ENCODE measurements at places on chromosomes 7 and 10.

GRCh38 chr7:128090492-128090891, 59.3 kb upstream of the LRRC4 start:
- no peak for DNase-seq

DNA sequence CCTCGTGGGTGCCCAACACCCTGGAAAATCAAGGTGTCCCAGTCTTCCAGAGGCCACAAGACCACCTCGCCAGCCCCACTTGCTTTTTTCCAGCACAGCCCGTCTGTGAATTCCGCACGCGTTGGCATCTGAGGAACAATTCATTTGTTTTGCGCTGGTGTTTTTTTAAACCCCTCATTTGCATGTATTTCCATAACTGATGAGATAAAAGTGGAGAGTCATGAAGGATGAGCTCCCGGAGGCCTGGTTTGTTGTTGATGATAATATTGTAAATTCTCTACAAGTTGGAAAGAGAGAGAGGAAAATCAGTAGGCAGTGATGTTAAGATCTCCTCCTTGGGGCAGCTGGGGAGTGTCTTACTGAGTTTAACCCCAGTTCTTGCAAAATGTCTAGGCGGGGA, 34.6 kb downstream of the SLC29A3 start:
- DNase-seq = no peak

DNA sequence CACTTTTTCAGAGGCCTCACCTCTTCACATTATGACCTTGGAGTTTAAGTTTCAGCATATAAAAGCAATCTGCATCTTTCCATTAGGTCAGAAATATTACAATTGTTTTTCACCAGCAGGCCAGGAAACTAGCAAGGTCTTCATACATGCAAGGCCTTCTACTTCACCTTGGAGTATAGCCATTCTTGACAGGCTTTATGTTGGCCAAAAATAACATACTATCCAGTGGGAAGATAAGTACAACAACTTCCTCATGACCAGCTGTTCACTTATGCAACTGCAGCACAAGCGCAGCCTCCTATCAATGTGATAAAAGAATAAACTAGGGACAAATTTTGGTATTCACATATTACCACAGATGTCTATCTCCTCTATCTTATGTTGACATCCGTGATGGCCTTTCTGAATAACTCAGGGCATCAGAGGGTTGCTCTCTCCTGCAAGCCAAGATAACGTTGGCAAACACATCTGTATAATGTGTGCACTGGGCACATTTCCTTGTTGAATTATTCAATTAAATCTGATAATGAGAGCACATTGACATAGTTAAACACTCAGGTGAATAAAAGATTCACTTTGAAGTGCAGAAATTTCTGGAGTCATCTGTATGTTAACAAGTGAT, 239.8 kb downstream of the FZD1 start:
- DNase-seq = no peak

DNA sequence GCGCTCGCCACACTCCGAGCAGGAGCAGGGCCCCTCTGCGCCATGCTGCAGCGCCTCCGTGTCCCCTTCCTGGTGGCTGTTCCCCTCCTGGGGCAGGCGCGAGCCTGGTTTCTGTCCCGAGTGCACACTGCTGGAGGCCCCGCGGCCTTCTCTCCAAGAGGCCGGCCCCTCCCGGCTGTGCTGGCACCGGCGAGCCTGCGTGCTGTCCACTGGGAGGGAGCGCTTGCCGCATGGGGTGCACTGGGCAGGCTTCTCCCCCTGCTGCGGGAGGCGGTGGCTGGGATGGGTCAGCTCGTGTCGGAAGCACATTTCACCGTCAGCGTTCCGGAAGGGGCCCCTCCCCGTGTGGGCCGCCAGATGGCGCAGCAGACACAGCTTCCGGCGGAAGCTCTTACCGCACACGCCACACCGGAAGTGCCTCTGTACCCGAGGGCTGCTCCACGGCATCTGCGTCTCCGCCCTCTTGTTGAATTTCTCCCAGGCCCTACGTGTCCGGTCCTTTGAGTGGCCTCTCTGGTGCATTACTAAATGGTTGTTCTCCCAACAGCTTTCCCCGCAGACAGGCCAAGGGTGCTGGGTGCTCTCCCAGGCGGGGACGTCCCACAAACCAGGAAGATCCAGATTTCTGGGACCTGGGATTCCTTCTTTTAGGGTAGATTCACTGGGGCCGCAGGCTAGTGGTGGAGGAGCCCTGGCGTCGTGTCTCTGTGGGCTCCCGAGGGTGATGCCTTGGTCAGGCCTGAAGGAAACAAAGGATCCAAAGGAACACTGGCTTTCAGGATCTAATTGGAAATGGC, 18.7 kb downstream of the ZNF786 start:
- DNase-seq = peak; percentile 11

GRCh38 chr7:83876593-83876992, 227.7 kb upstream of the SEMA3E start:
- no peak for DNase-seq

- peak; percentile 30 for DNase-seq
These were observed 51.3 kb downstream of the PWWP2B start for GRCh38 chr10:132448248-132448731.

DNA sequence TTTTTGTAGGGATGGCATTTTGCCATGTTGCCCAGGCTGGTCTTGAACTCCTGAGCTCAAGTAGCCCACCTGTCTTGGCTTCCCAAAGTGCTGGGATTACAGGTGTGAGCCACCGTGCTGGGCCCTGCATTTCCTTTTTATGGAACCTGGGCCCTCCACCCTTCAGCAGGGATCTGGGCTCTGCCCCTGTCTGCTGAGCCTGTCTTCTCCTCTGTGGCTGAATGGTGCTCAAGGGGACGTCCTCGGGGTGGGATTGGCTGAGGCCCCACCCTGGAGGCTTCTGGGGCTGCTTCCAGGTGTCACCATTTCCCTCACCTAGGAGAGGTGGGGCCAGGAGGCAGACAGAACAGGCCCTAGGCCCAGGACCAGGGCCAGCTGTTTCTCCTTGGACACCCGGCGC, 18.4 kb downstream of the FAM241B start:
- DNase-seq = no peak

GRCh38 chr10:73888514-73888913, 14.2 kb upstream of the CAMK2G start:
- DNase-seq = no peak

DNA sequence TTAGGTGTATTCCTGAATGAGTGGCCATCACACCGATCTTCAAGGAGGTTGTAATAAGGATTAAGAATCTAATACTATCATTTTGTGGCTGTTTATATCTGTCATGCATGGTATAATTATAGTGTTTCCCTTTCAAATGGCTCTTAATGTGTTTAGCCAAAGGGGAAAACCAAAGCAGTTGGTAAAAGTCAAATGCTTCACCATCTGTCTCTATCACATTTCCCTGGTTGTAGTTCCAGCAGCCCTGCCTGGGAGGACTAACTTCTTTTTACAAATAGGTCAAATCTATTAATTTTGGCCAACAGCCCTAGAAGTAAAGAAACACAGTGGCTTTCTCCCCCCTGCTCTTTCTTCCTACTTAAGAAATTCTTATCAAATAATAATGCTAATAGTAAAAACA, 56.7 kb downstream of the ZNF365 start:
- DNase-seq = no peak

DNA sequence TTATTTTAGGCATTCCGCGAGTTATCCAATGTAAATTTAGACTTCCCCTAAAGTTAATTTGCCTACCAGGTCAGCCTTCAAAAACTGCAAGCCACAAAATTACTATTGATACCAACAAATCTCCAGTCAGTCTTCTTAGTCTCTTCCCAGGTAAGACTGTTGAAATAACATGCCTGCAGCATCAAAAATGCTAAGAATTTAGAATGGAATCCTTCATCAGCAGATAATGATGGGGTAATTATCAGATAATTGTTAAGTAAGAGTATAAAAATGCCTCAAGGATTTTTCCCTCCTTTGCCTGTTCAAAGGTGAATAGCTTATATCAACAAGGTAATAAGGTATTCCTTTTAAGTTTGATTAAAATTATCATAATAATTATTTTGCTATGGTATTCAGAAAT, 228.5 kb downstream of the BBS9 start:
- DNase-seq = no peak

DNA sequence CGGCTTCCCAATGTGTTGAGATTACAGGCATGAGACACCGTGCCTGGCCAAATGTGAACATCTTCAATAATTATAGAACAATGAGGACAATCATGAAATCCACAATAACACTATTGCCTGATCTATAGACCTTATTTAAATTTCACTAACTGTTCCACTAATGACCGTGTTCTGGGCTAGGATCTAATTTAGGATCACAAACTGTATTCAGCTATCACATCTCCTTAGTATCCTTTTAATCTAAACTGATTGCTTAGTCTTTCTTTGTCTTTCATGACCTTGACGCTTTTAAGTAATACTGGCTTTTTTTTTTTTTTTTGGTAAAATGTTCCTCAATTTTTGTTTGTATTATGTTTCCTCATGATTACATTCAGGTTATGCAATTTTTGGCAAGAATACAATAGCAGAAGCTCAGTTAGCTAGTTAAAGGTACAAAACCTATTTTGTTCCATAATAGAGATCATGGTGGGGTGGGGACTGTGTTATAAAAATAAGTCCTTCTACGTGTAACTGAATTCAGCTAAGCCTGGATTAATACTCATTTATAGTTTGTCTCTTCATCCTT, 158.4 kb downstream of the AOAH start:
- DNase-seq = no peak

DNA sequence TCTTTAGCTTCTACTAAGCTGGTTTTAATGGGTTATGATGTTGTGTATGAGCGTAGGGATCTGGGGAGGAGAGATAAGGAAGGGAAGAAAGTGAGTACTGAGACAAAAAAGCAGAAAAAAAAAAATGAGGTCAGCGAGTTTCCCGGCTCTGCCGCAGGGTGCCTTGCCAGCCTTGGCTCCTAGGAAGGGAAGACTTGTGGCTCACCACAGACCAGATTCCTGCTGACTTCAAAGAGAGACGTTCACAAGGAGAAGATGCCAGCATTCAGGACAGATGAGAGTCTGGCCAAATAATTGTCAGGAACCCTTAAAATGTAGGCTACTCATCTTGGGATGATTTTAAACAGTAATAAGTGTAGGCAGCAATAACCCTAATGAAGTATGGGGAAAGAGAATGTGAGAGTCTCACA, 11.4 kb upstream of the FAS start:
- DNase-seq = no peak

GRCh38 chr7:22316914-22317313, 40.0 kb downstream of the RAPGEF5 start:
- DNase-seq = no peak

DNA sequence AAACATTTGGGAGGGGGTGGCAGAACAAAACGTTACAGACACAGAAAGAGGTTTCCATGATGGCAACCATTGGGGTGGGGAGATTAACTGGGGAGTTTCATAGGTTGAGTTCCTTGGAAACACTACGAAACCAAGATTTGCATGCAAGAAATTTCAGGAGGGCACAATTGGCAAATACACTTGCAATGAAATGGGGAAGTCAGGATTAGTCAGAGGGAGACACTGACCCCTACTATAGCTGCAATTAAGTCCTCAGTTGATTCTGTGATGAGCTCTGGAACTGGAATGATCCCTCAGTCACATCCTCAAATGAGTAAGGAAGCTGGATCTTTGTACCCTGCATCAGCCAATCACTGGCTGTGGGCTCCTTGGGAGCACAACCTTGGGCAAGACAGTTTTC, 22.1 kb downstream of the CPEB3 start:
- no peak for DNase-seq

DNA sequence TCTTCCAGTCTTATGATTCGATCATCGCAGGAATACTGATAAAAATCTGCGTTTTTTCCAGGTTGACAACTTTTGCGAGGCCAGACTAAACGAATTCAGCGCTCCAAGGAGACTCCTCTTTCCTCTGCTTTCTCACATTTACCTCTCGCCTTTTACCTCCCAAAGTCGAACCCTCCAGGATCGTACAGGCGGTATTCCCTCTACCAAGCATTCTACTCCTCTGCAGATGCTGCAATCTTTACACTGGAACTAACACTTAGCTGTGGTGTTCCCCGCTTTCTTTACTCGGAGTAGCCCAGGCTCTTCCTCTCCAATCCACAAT, 449 bp downstream of the NUDT5 start:
- DNase-seq = no peak

DNA sequence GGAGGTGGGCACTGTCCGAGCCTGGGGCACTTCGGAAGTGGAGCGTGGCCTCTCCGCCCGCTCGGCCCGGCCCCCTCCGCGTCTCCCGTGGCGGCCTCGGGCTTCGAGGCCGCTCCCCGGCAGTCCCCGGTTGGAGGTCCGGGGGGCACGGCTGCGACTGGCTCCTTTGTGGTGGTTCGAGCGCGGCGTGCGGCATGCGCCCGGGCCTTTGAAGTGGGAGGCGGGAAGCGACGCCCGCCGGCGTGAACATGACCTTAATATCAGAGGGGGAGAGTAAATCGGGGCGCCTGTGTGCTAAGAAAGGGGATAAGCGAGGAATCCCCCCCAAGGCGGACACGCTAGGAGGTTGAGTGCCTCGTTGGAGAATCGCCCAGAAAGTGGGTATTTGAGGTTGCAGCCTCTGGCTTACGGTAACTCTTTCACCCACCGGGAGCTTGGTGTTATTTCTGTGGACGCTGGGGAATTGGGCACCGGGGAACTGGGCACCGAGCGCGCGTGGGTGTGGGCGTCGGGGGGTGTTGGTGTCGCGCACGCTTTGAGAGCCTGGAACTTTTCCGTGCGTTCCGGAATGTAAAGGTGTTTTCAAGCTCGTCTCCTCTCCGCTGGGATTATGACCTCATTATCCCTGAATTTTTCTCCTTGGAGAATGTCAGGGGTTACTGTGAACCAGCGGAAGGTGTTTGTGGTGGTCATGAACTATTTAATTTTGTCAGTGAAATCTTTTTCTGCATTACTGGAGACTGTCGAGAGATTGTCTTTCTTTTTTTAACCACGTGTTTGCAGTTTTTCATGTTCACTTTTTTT, 660 bp downstream of the SUV39H2 start:
- peak; percentile 25 for DNase-seq

- no peak for DNase-seq
These were observed 9.0 kb downstream of the TACR2 start for GRCh38 chr10:69407621-69408301.

DNA sequence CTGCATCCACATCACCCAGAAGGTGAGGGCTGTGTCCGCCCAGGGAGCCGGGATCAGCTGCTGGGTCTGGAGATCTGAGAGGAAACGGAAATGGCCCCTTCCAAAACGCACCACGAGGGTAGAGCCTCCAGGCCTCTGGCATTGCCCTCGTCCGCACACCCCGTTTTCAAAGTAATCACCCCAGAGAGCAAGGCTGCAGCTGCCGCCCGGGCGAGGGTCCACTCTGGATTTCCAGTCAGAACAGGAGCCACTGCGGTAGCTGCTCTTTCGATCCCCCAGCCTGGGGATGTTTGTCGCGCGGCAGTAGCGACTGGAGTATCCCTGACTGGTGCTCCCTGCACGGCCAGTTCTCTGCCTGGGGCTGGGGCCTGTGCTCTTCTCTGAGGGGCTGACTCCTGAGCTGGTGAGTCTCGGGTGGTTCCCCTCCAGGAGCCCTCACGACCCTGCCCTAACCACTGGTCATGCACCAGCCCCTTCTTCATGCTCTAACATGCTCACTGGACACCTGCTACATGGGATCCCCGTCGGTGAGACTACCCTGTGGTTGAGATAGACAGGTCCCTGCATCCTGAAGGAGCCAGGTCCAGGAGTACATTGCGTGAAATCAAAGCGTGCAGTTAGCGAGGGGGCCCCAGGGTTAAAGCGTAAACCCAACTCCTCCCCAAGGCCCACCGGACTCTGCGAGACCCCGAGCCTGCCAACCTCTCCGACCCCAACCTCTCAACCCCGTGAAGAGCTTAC, 99.2 kb downstream of the FOXL3 start:
- DNase-seq = no peak

Measured in activated T-cell treated with anti-CD3 and anti-CD28 coated beads for 4 hours (primary cell).